ENCODE measurements at places on chromosomes 12 and 14. TPM values are rescaled to one million over a fixed set of nuclear protein-coding genes. Genes with fewer than 3 reads are reported as not detected.

The BMP4 gene
- total RNA-seq: 98.1 TPM

The OR6C65 gene
- not detected for total RNA-seq

The TUNAR gene
- total RNA-seq: not detected

The GLT1D1 gene
- not detected for total RNA-seq

The ZNF641 gene
- 6.6 TPM for total RNA-seq

The MYO1H gene
- total RNA-seq: not detected

The TBX3 gene
- total RNA-seq: 0.53 TPM

The SPSB2 gene
- total RNA-seq: 3.3 TPM

The PMCH gene
- 0.36 TPM for total RNA-seq
